Cardiac septum (tissue), 1 donor: ENCODE measurements at places on chromosomes 1 and 21.
A peak's percentile ranks its signal among the peaks of the same experiment; 100 is the strongest.

GRCh38 chr1:187787736-187788135, 959.0 kb downstream of the PLA2G4A start:
- no peak for DNase-seq

- peak; percentile 82 for DNase-seq
These were observed 428 bp downstream of the POGZ start for GRCh38 chr1:151458802-151459330.

DNA sequence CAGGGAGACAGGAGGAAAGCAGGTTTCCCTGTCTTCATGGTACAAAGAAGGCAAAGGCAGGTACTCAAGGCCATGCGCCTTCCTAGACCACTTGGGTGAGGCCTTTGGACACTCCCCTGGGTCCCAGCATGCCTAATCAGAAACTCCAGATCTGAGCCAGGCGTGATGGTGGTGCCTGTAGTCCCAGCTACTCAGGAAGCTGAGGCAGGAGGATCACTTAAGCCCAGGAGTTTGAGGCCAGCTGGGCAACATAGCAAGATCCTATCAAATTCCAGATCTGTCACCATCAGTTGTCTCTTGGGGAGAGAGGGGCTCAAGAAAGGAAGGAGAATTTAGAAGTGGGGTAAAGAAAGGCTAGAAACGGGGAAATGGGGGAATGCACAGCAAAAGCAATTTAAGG, 96.3 kb upstream of the SLC25A33 start:
- no peak for DNase-seq

- DNase-seq: no peak
These were observed 39.7 kb downstream of the AZIN2 start for GRCh38 chr1:33120436-33121231.

DNA sequence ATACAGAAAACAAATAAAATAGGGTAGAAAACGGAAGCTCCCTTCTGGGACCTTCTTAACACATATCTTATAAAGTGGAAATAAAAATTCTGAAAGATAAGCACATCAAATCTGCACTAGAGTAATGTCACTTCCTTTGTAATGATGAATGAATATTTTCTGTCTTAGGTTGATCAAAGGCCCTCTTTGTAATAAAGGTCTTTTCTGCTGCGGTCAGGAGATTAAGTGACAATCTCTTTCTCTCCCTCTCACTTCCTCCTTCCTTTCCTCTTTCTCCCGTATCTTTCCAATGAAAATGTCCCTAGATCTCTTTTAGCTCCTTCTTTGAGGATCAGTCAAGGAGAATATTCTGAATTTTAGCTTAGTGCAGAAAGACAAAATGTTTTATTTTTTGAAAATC, 33.8 kb downstream of the TMCO1 start:
- DNase-seq: no peak

DNA sequence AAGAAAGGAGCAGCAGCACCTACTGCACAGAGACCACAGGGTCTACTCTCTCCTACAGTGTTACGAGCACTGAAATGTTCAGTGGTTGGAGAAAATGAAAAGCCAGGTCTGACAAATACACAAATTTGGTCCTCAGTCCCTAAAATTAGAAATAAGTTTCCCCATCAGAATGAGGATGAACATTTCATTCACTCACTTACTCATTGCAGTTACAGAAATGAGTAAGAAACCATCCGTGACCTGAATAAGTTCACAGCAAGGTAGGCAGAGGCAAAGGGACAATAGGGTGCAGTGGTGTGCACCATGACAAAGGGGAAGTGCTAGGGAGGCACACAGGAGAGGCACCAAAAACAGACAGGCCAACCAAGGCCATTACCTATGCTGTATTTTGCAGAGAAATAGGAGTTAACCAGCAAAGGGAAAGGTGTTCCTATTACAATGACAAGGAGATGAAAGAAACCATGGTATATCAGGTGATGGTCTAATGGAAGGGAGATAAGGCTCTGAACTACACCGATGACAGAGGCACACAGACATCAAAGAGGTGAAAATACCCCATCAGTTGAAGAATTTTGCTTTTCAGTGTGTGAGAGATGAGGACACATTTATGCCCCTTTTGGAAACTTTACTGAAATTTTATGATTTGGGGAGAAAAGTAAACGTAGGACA, 29.4 kb downstream of the VAV3 start:
- no peak for DNase-seq

DNA sequence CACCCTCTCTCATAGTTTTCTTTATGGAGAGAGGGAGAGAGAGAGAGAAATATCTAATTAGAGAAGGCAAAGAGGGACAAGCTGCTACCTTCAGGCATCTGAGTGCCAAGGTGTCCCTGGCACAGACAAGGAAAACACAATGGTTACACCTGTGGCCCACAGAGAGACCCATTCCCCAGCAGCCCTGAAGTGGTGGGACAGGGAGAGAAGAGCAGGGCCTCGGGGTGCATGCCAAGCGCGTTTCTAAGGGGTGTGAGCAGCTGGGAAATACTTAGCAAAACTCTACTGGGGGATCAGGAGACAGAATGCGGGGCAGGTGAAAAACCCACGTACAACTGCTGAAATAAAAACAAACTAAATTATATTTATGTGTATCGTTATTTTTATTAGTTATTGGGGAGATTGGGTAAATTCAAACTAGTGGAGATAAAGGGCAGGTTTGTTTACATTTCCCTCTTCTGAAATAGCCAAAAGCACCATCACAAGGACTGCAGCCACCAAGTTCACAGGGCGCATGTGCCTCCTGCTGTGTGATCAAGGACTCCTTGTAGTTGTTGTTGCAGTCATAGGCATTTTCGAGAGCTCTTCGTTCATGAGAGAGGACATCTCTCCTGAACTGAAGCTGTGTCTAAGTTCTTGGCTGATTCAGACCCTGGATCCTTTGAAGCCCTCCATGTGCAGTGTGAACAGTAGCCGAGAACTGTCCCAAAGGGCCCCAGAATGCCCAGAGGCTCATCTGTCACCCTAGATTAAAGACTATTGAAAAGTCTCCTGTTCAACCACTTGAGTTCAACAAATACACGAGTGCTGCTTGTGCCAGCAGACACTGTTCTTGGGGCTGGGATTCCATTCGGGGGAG, 737 bp upstream of the SERPINC1 start:
- DNase-seq: no peak

GRCh38 chr1:94927405-94928175, 680 bp upstream of the CNN3 start:
- DNase-seq: no peak

DNA sequence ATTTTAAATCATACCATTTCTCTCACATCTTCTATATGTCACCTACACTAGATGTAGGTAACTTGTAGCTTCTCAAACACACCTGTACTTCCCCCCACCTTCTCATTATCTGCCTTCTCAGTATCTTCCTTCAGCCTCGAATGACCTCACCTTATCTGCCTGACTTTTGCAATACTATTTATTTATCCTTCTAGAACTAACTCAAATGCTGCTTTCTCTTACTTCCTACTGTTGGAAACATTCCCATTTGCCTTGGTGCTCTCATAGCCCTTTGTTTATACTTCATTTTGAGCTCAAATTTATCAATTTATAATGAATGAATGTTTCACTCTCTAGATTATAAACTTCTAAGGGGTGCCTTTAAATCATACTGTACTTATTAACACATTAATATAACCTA, 50.4 kb upstream of the KIAA1614 start:
- DNase-seq: no peak

DNA sequence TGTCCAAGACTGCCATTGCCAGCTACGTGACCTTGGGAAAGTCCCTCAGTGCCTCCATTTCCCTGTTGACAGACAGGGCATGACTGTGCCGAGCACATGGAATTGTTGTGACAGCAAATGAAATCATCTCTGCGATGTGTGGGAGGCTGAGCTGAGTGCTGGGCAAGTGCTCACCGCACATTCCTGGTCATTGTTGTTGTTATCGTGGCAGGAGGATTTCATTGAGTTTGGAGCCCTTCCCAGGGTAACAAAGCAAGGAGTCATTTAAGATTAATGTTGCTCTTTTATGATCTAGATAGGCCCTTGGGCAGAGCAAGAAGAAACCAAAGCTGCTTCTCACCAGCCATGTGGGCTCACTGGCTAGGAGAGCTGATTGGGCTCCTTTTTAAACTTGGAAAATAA, 39.6 kb upstream of the ITPKB start:
- DNase-seq: no peak

DNA sequence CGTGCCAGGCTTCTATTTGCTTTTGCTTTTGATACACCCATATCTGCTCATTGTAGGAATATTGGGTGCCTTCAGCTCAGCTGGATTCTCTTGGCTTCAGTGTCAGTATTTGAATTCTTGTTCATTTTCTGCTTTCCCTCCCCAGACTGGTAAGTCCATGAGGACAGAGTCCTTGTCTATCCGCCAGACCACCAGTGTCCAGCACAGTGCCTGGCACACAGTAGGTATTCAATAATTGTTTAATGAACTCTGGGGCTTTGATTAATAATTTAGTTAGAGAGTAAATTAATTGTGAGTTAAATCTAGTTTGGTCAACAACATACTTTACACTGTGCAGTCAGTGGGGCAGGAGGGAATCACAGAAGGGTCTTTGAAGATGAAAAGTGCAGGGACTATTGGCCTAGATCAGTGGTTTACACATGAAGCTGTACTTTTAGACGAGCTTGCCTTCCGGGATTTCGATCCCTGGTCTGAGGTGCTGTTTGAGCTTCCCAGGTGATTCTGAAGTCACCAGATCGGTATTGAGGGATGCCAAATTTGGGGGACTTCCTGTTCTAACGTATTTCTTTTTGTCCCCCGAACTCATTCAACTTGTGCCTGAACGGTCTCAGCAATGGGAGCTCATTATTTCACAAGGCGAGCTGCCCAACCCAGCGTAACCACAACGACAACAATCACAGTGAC, 119.1 kb upstream of the JUN start:
- DNase-seq: no peak

- no peak for DNase-seq
These were observed 153.9 kb downstream of the ETS2 start for GRCh38 chr21:38959692-38960061.

- DNase-seq: no peak
These were observed 182.7 kb upstream of the KLHDC7A start for GRCh38 chr1:18297896-18298648.

- no peak for DNase-seq
These were observed 67.3 kb downstream of the PLPPR5 start for GRCh38 chr1:98937347-98937746.

DNA sequence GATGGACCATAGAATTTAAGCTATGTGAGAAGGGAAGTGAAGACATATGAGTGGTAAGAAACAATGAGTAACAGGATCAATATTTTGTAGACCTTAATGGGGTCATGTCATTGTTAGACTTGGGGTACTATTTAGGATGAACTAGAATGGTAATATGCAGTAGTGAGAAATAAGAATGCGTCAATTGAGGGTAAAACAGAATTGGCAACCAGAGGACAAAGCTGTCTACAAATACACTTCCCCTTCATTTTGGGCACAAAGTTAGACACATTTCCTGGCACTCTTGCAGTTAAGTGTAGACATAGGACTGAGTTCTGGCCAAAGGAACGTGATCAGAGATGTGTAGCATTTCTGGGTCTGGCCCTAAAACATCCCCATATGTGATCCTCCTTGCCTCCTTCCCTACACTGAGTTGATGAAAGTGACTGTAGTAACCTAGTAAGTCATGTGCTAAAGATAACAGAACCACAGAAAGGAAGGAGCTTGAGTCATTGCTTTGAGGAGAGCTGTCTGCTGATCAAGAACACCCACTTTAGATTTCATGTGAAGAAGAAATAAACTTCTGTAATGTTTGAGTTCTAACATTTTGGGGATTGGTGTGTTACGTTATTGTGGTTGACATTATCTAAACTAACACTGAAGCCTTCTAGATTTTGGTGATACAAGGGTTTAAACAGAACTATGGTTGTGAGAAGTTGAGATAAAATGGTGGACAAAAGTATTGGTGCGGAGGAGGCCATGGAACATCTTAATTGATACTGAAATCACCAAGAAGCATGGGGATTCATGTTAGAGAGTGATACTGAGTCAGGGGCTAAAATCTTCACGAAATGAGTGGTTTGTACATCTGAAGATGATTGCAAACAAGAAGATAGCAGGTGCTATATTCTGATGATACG, 41.7 kb downstream of the CD55 start:
- no peak for DNase-seq

DNA sequence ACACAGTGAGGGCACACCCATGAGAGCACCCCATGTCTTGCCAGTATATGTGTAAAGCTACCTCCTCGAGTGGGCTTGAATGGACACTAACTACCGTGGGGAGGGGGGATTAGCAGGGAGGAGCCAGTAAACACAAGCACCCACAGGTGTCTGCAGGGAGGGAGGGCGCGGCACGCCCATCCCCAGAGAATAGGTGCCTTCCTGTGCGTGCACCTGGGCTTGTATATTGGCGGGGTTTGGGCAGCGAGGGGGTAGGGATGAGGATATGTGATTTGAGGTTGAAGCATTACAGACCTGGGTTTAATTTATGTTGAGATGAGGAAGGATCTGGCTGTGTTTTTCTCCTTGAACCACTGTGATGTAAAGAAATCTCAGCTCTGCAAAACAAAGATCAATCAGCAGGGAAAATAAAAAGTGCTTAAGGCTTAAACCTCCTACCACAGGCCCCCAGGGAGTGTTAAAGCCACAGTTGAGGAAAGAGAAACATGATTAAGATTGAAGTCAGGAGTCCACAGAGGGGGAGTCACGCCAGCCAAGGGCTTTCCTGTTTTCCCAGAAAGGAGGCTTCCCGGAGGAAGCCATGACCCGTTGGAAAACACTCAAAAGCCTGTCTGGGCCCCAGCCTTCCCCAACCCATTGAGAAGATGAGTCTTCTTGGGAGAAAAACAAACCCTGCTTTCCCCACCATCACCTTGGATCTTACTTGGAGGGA, 80.0 kb downstream of the CAMK2N1 start:
- DNase-seq: no peak

- no peak for DNase-seq
These were observed 1.9 kb upstream of the OR2T34 start for GRCh38 chr1:248576260-248576980.

DNA sequence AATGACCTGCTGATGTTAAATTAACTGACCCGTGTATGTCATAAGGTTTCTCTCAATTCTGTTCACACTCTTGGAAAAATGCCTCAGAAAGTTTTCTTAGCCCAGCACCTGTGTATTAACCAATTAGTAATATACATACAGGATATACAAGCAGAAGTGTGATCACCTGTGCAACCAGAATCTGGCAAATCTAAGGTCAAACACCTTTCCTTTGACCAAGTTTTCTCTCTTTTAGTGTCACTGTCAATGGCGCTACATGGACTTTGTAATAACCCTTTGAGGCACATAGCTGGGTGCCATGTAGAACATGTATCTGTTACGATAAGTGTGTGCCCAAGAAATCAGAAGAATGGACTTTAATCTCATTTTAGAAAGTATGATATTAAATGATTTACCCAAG, 1.1 kb downstream of the NCSTN start:
- no peak for DNase-seq

DNA sequence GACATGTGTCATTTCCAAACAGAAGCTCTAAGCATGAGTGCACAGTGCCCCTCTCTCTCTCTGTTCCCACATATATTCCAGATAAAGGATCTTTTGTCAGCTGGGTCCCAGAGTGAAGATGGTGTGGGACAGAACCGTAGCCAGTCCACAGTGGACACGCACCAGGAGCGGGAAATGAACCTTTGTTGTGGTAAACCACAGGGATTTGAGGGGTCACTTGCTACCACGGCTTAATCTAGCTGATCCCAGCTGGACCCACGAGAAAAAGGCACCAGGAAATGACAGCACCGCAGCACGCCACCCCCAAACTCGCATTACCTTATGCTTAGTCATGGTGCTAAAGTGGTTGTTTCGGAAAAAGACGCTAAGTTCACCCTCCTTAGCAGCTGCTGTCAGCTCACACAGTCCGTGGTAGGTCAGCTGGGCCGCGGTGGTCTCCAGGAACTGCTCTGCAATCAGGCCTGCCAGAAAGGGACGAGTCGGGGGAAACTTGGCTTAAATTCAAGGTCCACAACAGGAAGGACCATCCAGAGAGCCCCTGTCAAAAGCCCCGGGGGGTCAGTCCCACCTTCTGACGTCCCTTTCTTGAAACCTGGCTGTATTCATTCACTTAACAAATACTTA, 7.5 kb downstream of the MINDY1 start:
- no peak for DNase-seq
